ENCODE measurements at places on chromosomes 16 and 17. TPM values are rescaled to one million over a fixed set of nuclear protein-coding genes. Genes with fewer than 3 reads are reported as not detected.

Gene MEAK7
- 23.2 TPM for total RNA-seq

GRCh38 chr16:67245674-67246080, 1.6 kb downstream of the FHOD1 start:
- DNase-seq, result no peak

DNA sequence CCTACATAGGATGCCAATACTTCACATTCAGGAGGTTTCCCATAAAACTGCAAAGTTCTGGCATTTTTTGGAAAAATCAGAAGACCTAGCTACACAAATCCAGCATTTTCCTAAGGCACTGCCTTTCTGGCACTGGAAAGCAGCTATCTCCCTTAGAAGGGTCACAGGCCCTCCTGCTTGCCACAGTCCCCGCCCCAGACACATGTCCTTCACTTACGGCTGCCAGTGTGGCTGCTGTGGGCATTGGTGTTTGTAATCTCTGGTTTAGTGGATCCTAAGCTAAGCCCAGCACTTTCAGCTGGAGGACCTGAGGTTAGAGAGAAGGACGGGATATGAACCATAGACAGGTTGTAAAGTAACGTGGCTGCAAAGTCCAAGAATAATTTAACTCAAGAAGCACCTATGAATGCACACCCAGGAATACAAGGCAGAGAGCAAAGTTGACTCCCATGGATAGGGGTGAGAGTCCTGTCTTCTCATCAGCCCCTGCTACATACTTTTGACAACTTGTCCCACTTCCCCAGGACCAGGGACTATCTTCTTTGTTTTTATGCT, 100.0 kb downstream of the XYLT1 start:
- DNase-seq, result no peak

Gene TPPP3
- total RNA-seq, result 34.9 TPM

Gene DRC7
- total RNA-seq, result not detected

Gene TP53TG3B
- total RNA-seq, result not detected

DNA sequence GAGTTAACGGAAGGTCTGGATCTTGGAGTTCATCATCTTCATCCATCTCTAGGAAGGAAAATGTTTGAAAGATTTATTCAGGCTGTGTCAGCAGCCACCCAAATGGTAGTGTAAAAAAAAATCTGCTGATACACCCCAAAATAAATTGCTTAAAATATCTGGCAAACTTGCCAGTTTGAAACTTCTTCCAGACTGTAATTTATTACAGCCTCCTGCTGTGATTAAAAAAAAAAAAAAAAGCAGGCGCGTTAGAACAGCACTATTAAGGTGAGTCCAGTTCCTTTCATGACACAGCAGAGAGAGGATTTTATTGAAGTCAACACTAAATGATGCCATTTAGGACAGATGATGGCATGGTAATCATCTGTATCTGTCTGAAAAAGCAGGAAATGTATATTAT, 140.6 kb upstream of the CORO6 start:
- DNase-seq, result no peak

DNA sequence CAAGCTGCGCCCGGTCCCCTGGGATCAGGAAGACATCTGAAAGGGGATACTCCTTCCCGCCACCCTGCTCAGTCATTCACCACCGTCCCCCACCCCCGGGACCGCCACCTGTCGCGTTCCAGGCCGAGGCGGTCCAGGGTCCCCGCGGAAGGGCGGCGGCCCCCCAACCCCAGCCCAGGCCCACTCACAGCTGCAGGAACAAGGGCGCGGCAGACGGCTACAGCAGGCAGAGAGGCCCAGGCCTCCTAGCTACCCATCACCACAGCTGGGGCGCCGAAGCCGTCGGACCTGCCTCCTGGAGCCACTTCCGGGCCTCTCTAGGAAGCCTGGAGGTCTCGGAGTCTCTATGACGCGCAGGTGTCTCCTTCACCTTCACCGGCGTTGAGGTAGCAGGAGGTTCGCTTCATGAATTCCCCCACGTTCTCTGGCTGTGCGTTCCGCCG, at the start of gene SDR42E1:
TSS of gene SDR42E1 (minus strand) at position 272 of the 443 bp plus-strand sequence. CDS start 10,612 bp downstream, outside the sequence.
- no peak for DNase-seq

DNA sequence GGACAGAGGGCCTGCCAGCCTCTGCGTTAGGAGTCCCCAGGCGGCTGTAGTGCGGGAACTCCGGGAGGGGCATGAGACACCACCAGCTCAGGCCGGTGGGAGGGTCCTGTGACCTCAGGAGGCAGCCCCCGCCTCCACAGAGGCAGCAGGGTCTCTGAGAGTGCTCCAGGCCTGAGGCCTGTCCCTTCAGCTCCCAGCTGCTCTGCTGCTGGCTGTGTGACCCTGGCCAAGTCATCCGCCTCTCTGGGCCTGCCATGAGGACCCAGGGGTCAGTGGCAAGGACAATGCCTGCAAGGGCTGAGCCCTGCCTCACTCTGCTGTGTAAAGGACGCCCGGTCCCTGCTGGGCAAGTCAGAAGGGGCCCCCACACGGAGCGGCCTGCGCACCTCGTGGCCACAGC, 27.1 kb upstream of the ZFPM1 start:
- DNase-seq, result no peak

DNA sequence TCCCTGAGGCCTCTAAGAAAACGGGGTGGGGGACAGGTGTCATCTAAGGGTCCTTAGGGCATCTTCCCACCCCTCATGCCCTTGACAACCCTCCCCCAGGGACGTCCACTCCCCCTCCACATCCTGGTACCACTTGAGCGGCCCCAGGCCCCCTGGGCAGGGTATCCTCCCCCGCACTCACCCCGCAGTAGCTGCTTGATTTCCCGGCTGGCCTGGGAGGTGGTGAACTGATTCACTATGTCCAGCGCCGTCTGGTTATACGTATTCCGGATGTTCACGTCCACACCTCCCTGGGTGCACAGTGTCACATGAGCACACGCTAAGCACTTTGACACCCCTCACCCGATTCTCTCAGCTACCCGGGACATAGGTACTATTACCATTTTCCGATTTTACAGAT, 9.7 kb downstream of the CASKIN2 start:
- DNase-seq, result no peak

Gene CA4
- total RNA-seq, result 4.3 TPM

DNA sequence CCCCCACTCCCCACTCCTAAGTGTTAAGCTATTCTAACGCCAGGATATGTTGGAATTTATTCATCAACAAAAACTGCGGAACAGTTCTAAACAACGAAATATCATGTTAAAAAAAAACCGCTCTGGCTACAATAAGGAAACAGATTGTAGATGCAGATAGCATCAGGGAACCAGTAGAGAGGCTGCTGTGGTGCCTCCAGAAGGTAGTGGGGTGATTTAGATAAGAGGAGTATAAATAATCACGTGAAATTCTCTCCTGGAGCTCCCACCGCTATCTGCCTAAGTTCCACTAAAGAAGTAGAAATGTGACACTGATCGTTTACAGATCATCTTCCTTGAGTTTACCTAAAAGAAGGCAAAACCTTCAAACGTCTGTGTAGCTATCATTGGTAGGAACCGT, 8.0 kb downstream of the AHSP start:
- DNase-seq, result no peak

Gene CCL16
- total RNA-seq, result not detected

DNA sequence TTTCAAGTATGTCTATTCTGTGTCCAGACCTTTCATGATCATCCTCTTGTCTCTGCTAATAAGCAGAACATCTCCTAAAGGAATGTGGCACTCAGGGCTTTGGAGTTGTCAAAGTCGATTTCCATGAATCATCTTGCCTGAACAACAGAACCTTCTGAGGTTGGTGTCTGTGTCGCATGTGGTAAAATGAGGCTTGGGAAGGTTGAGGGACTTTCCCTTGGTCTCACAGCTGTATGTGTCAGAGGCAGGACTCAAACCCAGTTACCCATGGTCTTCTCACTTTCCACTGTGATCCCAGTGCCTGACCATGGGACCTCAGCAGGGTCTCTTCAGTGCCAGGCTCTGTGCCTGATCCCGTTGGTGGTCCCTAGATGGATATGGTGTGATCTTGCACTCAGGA, 4.2 kb upstream of the GPRC5B start:
- DNase-seq, result no peak

GRCh38 chr16:76235426-76235825, 41.8 kb upstream of the CNTNAP4 start:
- DNase-seq, result no peak

Gene CACNG5
- not detected for total RNA-seq

- DNase-seq, result no peak
Observed at GRCh38 chr17:1789936-1790335, 28.1 kb downstream of the SERPINF1 start.

DNA sequence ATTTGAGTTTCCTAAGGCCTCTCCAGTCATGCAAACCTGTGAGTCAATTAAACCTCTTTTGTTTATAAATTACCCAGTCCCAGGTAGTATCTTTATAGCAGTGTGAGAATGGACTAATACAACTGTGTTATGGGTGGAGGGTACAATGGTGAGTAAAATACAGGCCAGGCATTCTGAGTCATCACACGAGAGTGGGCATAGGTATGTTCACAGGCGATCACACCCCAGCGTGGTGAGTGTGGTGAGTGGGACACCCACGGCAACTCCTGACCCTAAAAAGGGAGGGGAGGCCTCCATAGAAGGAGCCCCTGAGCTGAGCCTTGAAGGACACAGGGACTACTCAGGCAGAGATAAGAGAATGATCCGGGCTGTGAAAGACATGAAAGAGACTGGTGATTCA, 22.6 kb upstream of the MAPT start:
- DNase-seq, result no peak

- DNase-seq, result no peak
Observed at GRCh38 chr17:9208381-9209105, 187.2 kb downstream of the NTN1 start.

Gene SKAP1
- 2.6 TPM for total RNA-seq

DNA sequence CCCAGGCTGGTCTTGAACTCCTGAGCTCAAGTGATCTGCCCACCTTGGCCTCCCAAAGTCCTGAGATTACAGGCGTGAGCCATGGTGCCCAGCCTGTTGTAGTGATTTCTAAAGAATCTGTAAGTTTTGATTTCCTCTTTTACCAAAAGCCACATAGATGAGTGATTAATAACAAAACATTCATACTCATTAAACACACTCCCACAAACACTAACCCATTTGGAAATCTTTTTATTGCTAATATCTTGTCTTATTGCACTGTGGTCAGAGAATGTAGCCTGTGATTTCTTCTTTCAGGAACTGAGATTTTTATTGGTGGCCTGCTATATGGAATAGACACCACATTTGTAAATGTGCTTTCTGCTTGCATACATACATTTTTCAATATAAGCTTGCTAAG, 31.6 kb downstream of the MYH10 start:
- DNase-seq, result no peak

DNA sequence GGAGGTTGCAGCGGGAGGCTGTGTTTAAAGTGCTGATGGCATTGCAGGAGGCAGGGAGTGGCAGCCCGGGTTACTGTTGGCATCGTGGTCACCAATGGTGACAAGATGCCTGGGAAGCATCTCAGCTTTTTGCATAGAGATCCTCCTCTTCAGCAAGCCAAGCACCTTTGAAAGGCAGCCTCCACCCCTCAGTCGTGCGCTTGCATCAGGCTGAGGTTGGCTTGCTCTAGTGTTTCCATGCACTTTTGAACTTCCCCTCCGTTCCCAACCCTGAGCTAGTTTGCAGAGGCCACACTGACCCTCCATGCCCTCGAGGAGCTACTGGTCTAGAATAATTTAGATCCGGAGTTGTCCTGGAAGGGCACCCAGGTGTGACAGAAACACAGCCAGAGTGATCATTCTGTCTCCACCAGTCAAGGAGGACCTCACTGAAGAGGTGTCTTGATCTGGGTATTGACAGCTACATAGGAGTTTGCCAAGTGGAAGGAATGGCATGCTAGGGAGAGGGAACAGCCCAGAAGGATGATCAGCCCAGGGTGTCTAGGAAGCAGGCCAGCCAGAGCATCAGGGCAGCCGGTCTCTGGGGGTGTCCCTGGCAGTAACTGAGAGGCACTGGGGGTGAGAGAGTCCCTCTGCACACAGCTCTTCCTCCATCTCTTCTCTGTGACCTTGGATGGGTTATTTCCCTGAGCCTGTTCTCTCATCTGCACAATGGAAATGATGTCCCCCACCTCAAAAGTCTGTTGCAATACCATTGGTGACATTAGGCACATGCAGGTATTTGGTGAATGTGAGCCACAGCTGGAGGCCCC, 7.7 kb downstream of the BEAN1 start:
- no peak for DNase-seq

GRCh38 chr17:68710976-68711375, 109.8 kb upstream of the FAM20A start:
- DNase-seq, result no peak

DNA sequence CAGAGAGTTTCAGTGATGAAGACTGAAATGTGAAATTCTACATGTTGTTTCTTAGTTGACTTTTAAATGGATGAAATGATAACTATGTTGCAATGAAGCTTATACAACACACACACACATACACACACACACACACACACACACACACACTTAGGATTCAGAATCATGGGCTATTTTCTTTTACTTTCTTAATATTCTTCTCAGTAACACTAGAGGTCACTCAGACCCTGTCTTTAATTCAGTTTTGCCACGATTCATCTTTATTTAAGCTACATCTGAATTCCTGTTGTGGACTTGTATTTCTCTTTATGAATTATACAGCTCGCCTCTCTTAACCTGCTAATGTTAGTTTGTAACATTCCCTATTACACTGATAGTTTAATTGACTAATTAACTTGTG, 109.6 kb upstream of the GOT2 start:
- no peak for DNase-seq

DNA sequence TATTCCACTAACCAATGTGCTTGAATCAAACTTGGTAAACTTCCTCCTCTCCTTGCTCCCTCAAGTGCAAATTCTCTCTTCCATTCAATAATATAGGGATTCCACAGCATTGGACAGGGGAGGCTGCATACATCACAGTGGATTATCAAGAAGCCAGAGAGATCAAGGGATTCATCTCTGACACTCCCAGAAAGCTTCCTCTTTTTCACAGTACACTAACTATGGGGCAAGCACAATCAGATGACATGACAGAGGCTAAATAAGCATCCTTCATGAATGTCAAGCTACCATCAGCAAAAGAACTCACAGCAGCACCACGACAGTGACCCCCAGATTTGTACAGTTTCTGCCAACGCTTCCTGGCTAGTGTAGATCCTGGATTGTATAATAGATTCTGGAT, 178.4 kb upstream of the C17orf78 start:
- DNase-seq, result no peak

Data from thoracic aorta (tissue), 2 donors.